ENCODE measurements at places on chromosomes 6 and 20. TPM values are rescaled to one million over a fixed set of nuclear protein-coding genes. Genes with fewer than 3 reads are reported as not detected.

- no peak for DNase-seq
These were observed 45.5 kb downstream of the IRF4 start for GRCh38 chr6:437037-437392.

GRCh38 chr6:101322921-101323320 lies 70.6 kb upstream of the GRIK2 start:
- DNase-seq = no peak

GRCh38 chr6:42932412-42932811 lies 3.1 kb downstream of the CNPY3 start:
- DNase-seq = no peak

Gene PDE7B
- total RNA-seq = 6.5 TPM
